NB4 (cell line): ENCODE measurements at places on chromosomes 2 and 18.
A peak's percentile ranks its signal among the peaks of the same experiment; 100 is the strongest.

DNA sequence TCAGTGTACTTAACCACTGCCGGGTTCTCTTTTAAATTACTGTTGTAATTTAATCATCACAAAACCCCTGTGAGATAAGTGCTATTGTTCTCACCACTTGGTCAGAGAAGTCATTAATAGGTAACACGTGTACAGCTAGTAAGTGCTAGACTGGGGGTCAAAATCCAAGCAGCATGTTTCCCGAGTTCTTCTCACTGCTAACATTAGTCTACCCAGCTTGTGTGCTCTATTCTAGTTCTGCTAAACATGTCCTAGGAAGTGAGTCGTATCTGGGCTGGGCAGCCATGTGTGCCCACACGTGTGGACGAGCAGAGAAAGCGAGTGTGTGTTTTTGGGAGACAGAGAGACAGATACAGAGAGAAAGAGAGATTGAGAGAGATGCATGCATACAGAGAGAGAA, 94.1 kb downstream of the BIN1 start:
- peak; percentile 46 for DNase-seq

DNA sequence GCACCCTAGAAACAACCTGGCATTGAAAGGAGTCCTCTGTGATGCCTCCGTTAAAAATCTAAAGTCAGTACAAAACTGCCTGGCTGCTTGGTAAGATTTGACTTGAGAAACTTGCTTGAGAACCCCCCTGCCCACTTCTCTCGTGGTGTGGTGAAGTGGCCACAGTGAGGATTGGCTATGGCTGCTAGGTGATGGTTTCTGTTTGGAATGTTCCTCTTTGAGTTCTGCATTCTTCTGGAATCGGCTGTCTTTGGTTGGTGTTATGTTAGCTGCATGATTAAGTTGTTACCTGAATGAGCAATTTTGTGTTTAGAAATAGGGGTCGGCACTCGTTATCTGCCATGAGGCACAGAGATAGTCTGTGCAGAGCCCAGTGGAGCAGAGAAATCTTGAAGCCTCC, 21.7 kb upstream of the SAG start:
- no peak for DNase-seq

DNA sequence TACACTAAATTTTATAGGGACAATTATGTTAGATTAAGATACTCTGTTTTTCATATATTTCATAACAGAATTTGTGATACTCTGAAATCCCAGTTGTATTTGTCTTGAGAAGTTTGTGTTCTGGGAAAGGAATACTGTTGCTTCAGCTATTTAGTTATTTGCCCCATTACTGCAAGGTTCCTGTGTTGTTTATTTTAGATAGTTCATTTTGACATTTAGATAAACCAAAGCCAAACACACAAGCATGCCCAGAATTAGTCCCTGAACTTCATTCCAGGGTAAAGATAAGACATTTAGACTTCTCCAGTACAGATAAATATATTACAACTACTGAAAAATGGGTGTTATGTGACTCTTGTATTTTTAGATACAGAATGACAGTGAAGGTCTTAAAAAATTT, 74.7 kb downstream of the BMPR2 start:
- no peak for DNase-seq

- DNase-seq = no peak
These were observed 2.7 kb downstream of the CDCA7 start for GRCh38 chr2:173357346-173357745.

- DNase-seq = no peak
These were observed 340.1 kb downstream of the ARHGAP15 start for GRCh38 chr2:143469323-143469722.

DNA sequence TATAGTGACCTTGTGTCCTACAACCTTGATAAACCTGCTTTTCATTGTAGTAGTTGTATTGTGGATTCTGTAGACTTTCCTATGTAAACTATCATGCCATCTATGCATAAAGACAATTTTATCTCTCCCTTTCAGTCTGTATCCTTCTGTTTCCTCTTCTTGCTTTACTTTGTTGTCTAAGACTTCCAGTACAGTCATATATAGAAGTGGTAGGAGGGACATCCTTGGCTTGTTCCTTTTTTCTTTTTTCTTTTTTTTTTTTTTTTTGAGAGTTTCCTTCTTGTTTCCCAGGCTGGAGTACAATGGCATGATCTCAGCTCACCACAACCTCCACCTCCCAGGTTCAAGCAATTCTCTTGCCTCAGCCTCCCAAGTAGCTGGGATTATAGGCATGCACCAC, 39.7 kb downstream of the UBE2F start:
- DNase-seq = no peak

DNA sequence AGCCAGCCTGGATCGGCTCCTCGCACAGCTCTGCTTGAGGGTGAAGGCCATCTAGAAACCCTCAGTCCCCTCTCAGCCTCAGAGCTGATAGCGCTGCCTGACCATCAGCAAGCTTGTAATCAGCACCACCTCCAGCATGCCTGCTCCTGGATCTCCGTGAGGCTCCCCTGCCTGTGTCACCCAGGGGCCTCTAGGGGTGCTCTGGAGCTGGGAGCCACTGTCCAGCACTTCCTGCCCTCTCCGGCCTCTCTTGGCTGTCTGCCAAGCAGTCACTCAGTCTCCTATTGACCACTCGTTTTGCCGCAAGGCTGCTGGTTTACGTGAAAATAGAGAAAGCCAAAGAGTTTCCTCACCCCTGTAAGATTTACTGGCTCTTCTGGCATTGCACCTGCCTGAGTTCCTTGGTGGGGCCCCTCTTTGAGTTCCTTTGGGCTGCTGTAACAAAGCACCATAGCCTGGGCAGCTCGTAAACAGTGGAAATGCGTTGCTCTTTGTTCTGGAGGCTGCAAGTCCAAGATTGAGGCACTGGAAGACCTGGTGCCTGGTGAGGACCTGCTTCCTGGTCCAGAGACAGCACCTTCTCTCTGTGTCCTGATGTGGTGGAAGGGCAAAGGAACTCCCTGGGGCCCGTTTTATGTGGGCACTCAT, 17.9 kb downstream of the CAPN10 start:
- peak; percentile 55 for DNase-seq

DNA sequence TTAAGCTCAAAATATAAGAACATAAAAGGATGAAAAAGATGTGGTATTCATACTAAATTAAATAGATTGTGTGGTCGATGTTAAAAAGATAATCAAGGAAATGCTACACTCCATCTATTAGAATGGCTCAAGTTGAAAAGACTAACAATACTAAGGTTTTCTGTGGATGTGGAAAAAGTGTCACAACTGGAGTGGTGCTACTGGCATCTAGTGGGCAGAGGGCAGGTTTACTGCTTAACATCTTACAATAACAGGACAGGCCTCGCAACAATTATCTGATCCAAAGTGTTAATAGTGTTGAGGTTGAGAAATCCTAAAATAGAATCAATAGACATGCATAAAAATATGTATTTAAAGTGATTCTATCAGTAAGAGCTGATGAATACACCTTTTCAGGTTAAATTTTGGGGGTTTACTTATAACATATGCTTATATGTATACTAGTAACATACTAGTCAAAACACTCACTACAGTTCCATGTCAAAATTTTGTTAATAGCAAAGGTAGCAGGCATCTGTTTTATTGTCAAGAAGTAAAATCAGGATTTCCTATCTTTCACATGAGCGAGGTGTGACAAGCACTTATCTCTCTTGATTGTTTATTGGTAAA, 91.5 kb upstream of the TMEFF2 start:
- DNase-seq = peak; percentile 23

DNA sequence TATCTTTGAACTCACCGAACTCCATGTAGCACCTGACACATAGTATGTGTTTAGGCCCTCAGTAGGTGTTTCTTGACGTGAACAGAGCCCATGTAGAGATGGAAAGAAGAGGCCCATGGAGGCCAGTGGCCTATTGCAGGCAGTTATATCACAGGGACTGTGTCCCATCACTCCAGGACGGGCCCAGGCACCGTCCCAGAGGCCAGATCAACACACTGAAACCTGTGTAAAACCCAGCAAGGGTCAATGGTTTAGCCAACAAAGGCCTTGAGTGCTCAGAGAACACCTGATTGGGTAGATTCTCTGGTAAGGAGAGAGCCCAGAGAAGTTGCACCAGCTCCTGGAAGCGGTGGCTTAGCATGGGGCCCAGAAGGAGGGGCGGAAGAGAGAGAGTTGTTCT, 82.8 kb downstream of the INHBB start:
- no peak for DNase-seq

GRCh38 chr18:75120521-75120920, 88.4 kb downstream of the PTGR3 start:
- no peak for DNase-seq

DNA sequence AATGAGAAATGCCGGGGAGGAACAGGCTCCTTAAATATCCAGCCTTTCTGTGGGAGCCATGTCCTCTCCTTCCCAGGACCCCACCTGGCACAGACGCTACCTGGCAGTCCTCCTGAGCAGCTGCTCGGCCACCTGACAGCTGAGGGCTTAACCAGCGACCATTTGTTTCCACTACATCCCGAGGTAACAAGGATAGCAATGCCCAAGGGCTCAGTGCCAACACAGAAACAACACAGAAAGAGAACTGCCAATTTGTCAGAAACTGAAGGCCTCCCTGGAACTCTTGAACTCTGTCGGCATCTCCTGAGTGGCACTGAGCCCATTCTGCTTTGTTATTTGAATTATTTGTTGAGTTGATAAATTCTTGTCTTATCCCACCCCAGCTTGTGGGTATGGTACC, 122.2 kb upstream of the ARHGAP28 start:
- DNase-seq = no peak

- no peak for DNase-seq
These were observed 664.4 kb downstream of the DSC3 start for GRCh38 chr18:30378097-30378496.

DNA sequence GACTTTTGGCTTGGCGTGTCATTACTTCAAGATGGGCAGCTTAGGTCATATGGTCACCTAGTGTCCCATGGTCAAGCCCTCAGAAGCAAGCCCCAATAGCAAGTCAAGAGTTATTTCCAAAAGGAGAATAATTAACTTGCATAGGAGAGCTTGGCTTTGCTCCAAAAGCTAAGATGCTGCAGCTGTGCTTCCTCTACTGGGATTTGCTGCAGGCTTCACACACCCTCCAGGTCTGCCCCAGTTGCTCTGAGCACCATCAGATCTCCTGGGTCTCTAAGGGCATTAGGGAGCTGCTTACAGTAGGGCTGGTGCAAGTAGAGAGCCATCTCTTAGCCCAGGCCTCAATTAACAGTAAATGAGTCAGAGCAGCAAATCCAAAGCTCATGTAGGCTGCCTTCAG, 46.6 kb downstream of the THUMPD2 start:
- DNase-seq = no peak

DNA sequence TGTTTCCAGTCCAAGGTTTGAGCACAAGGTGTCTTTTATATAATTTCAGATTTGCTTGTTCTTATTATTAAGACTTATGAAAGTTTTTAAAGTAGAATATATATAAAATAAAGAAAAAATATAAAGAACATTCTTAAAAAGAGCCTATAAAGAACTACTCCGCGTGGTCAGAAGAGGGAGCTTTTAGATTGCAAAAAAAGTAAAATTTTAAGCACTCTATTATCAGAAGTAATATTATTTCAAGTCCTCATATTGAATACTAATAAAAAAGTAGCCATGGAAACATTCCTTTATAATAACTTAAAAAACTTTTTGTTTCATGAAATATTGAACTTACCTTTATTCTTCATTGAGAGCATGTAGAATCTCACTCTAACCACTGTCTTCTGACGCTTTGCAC, 51.4 kb downstream of the LINC00305 start:
- DNase-seq = no peak

DNA sequence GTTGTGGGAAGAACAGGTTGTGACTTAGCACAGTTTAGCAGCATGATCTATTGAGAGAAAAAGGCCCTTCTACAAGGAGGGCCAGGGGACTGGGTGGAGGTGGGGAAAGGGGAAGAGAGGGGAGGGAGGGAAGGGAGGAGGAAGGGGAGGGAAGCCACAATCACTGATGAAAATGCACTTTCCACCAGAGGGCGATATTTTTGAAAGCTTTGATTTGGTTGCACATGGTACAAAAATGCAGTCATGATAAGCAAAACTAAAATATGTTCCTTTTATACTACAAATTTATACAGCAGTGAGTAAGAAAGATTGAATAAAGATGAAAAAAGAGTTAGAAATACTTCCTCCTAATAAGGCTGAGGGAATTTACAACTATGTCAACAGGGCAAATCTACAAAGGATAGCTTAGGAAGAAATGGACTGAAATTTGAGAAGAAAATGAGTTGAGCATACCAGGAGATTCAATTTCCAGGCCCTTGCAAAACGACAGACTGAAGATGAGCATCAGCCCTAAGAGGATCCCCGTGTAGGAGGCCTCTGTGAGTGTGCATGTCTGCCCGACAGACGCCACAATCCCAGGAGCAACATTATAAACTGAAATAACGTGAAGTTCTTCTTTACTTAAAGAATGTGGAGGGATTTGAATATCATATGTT, 17.2 kb downstream of the SH3YL1 start:
- DNase-seq = peak; percentile 77

DNA sequence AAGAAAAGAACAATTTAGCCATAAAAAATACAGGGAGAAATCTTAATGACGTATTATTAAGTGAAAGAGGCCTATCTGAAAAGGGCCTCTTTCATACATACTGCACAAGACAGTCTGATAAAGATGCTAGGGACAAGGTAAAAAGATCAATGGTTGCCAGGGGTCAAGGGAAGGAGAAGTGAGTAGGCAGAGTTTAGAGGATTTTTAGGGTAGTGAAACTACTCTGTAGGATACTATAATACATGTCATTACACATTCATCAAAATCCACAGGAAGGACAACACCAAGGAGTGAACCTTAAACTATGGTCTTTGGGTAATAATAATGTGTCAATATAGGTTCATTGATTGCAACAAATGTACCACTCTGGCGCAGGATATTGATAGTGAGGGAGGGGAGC, 289.3 kb downstream of the FSIP2 start:
- no peak for DNase-seq

GRCh38 chr2:98772536-98772935, 41.6 kb upstream of the MGAT4A start:
- DNase-seq = peak; percentile 64

GRCh38 chr2:50597206-50597605, 434.7 kb downstream of the NRXN1 start:
- no peak for DNase-seq

DNA sequence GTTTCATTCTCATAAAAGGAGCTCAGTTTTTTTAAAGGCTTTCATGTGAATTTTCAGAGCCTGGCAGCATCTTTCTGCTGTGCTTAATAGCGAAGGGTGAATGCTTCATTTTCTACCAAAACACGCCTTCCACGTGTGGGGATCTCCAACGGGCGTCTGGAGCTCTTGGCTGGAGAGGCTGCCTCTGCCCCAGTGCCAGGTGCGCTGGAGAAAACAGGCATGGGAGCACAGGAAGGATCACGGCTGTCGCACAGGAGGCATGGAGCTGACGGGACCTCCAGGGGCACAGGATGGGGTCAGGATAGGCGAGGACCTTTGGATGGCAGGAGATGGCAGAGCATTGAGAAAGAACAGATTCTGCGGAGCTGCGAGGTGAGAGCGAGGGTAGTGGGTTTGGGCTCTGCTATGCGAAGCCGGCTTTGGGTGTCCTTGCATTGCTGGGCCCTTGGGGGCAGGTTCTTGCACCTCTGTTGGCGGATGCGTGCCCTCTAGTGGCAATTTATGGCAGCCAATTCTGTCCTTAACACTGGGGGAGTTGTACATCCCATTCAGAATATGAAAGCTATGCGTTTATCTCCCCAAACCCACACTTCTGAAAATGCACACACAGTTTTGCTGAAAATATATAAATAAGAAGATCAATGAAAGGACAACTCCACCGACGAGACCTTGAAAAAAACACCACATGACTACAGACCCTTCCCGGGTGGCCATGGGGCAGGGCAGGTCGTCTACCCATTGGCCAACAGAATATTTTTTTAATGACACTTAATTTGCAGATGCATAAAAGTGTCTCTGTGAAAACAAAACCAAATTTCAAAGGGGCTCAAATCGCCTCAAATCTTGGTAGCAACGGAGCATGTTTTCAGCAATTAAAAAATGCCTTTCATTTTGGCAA, 90.4 kb upstream of the SLC35G4 start:
- DNase-seq = peak; percentile 70
